Hypothalamus (tissue), 51 donors: ENCODE measurements at places on chromosomes 2 and 18.

DNA sequence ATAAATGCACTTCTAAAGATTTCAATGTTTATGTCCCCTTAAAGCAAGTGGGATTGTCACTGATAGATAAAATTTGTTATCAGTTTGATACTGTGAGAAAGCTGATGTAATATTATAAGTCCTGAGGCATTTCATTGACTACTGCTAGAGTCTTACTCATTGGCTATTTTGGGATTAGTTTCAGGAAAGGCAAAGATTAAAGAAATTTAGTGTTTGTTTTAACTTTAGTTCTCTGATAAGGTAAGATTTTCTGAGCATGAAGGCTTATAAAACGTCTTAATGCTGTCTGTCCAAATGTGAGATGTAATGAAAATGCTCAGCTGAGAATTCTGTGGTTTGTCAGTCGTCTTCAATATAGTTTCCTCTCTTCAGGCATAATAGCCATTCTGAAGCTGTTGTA is 886.4 kb upstream of the CDH2 start:
- no peak for DNase-seq

GRCh38 chr18:22848615-22849014 is 84.5 kb upstream of the RBBP8 start:
- DNase-seq, result no peak

DNA sequence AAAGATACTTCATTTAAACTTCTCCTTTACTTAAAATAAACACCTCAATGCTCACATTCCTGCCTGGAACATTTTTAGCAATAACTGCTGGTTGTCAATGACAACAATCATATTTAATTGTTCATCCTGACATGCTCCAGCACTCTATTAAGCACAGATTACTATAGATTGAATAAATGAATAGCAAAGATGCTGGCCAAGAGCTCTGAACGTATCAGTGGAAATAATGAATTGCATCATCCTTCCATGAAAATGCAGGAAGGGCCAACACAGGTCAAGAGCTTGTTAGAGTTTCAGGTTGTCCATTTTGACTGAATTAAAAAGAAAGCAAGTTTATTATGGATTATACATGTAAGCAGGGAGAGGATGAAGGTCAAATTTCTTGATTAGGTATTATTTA is 994.0 kb downstream of the TSN start:
- DNase-seq, result no peak

- DNase-seq, result no peak
Observed at GRCh38 chr2:71190656-71191569, 36.0 kb downstream of the PAIP2B start.

DNA sequence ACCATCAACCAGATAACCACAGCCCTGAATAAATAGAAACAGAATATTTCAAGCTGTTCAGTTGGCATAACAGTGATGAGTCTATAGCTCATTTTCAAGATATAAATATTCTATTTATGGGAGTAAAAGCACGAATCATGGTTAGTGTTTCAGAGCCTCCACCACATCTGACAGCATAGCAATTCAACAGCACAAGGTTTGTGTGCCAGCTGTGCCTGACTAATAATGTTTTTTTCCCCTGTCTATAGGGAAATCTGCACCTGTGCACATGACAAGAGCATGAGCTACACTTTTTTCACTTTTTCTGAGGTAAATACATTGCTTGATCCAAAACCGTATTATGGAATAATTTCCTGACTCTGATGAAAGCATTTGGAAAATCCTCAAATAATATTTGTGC is 251.3 kb downstream of the RPIA start:
- DNase-seq, result no peak

DNA sequence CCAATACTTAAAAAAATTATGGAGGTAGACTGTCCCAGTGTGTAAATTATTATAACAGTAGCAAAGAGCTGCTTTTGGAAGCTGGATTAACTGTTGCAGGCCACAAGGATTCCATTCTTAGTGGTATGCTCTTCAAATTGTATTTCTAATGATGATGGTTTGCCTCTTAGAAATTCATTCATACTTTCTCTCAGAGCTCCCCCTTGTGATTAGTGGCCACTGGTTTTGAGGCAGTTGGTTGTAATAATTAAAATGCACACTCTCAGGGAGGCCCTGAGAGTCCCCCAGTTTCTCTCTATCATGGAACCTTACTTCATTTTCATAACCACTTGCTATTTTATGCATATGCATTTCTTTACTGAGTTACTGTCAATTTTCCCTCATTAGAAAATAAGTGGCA is 122.5 kb downstream of the PLA2R1 start:
- DNase-seq, result no peak

DNA sequence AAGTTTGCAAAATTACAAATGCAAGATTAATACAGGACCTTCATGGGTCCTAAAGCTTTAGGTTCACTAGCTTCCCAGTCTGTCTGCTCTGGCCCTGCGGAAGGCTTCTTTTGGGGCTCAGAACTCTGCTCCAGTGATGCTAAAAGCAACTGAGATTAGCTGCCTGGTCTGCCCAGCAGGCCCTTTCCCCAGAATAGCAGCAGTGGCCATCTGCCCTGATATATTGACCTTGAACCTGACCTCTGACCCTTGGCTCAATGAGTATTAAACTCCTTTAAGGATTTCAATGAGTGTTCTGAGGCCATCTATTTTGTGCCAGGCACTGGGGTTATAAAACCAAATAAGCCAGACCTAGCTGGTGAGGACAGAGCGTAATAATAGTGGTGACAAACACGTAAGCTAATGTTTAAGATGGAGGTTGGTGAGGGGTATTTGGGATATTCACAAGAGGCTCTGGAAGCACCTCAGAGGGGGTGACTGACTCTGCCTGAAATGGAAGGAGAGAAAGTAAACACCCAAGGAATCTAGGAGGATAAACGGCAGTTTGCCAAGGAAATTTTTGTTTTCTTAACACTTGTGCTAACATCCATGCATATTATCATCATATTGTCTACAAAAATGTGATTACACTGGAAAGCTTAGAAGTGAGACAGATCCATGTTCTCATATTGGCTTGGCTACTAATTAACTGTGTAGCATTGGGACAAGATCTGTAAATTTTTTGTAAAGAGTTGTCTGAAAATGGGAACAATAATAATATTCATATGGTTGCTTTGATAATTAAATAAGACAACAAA is 50.4 kb upstream of the LCLAT1 start:
- no peak for DNase-seq

DNA sequence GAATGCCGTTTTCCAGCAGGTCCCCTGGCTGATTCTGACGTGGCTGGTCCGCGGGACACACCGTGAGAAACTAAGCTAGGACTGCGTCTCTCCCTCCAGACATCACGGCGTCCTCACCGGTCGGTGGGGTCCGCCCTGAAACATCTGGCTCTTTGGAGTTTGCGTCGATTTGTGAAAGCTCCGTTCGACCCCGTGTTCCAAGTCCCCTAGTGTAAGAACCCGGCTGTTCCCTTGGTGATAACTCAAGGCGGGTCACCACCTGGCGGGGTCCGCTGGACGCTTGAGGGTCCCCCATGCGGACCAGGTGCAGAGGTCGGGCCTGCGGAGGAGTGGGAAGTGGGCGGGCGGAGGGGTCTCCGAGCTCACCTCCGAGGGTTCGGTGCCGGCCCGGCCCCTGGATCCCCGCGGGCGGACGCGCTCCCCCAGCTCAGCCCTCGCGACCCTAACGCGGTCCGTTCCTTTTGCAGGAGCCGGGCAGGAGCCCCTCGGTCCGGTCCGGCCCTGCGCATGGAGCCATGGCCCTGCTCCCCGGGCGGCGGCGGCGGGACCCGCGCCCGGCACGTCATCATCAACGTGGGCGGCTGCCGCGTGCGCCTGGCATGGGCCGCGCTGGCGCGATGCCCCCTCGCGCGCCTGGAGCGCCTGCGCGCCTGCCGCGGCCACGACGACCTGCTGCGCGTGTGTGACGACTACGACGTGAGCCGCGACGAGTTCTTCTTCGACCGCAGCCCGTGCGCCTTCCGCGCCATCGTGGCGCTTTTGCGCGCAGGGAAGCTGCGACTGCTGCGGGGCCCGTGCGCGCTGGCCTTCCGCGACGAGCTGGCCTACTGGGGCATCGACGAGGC is 65.6 kb downstream of the KCNG2 start:
- DNase-seq, result no peak

GRCh38 chr2:182980115-182980514 is 58.1 kb downstream of the NCKAP1 start:
- DNase-seq, result no peak

DNA sequence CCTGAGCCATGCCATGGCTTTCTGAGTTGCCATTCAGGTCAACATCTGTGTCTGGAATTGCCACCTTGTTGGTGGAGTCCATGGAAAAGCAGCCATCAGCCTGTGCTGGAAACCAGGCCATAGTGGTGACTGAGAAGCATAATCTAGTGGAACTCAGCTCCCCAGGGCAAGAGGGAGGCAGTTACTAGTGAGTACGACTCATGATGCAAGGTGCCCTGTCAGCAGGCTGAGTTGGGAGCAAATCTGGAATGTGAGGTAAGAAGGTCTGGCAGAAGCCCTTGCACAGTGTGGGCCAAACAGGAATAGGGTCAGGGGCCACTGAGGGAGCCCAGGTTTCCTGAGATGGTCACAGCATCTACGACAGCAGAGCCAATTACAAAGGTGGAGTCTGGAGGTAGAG is 37.1 kb downstream of the SULT1C2 start:
- no peak for DNase-seq

DNA sequence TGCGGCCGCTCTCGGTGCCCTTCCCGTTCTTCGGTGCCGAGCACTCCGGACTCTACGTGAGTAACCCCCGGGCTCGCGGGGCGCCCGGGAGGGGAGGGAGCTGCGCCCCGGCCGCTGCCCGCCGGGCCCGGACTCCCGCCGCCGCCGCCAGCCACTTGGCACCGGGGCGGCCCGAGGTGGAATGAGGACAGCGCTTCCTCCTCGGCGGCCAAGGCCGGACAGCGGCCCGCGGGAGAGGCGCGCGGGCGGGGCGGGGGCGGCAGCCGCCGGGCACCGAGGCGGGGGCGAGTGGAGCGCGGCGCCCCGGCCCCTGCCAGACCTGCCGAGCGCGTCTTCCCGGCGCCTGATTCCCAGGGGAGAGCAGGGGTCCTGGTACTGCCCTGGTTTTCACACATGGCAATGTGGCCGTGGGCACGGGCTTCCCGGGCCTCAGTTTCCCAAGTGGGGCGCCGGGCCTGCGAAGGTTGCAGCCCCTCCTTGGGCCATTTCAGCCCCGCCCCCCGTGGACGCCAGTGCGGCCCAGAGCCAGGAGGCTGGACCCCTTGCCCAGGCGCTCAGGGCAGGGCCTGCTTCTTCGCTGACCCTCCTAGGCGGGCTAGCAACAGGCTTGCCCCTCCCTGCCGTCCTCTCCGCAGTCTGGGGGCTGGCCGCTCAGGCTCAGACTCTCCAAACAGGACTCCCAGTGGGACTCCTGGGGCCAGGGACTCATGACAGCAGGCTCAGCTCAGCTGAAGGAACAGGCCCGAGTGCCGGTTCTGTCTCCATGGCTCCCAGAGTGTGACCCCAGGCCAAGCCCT is 775 bp downstream of the SNED1 start:
- no peak for DNase-seq
